Amygdala (tissue), 56 donors: ENCODE measurements at places on chromosomes 2 and 18.

DNA sequence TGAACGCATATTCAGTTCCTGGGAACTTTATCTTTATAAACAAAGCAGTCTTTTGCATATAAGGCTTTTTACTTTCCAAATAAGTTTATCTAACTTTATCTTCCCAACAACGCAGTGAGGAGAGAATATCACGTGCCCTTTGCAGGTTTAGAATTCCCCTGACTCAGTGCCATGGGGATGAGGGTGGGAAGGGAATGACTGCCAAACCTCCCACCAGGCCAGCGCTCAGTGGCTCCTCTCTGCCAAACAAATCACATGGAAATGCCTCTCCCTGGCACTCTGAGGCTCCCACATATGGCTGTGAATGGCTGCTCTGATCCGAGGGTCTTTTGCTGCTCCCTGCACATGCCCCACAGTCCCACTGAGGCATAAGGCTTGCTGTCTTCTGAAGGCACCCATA is 158.3 kb downstream of the DNAH6 start:
- DNase-seq = no peak

DNA sequence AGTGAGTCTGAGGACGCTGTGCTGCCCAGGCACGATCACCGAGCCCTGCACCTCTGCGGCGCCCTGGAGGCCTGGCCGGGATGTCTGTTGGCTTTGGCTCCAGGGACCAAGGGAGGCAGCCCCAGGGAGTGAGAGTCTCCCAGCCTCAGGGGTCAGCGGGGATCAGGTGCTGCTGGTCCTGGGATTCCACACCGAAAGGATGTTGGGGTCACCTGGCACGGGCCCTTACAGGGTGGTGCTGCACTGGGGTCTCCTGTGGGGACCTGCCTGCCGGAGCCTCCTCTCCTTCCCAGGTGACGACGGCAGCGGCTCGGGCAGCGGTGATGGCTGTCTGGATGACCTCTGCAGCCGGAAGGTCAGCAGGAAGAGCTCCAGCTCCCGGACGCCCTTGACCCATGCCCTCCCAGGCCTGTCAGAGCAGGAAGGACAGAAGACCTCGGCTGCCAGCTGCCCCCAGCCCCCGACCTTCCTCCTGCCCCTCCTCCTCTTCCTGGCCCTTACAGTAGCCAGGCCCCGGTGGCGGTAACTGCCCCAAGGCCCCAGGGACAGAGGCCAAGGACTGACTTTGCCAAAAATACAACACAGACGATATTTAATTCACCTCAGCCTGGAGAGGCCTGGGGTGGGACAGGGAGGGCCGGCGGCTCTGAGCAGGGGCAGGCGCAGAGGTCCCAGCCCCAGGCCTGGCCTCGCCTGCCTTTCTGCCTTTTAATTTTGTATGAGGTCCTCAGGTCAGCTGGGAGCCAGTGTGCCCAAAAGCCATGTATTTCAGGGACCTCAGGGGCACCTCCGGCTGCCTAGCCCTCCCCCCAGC is 30.5 kb downstream of the GPC1 start:
- no peak for DNase-seq

GRCh38 chr2:162243715-162244114 is 470 bp upstream of the FAP start:
- no peak for DNase-seq

GRCh38 chr2:232838406-232838874 is 31.6 kb upstream of the SNORC start:
- DNase-seq = no peak

GRCh38 chr2:30139131-30139870 is 7.5 kb upstream of the YPEL5 start:
- no peak for DNase-seq

GRCh38 chr2:164840930-164841718 is 499 bp downstream of the COBLL1 start:
- no peak for DNase-seq

- no peak for DNase-seq
Measured at GRCh38 chr2:198254536-198255090, 450.2 kb downstream of the PLCL1 start.

- DNase-seq = no peak
Measured at GRCh38 chr2:240884745-240885144, 11.2 kb downstream of the MAB21L4 start.

DNA sequence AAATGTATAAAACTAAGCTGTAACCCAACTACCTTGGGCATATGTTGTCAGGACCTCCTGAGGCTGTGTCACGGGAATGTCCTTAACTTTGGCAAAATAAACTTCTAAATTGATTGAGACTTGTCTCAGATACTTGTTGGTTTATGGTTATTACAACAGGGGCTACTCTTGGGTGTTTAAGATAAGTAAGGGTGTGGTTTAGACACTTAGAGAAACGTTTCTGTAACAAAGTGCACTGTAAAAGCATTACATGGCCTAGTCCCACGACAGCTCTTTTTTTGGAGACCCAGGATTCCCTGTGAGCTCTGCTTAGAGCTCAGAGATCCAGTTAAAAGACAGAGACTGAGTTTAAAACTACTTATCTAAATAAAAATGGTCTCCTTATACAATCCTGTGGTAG is 32.3 kb upstream of the LIPG start:
- DNase-seq = no peak

DNA sequence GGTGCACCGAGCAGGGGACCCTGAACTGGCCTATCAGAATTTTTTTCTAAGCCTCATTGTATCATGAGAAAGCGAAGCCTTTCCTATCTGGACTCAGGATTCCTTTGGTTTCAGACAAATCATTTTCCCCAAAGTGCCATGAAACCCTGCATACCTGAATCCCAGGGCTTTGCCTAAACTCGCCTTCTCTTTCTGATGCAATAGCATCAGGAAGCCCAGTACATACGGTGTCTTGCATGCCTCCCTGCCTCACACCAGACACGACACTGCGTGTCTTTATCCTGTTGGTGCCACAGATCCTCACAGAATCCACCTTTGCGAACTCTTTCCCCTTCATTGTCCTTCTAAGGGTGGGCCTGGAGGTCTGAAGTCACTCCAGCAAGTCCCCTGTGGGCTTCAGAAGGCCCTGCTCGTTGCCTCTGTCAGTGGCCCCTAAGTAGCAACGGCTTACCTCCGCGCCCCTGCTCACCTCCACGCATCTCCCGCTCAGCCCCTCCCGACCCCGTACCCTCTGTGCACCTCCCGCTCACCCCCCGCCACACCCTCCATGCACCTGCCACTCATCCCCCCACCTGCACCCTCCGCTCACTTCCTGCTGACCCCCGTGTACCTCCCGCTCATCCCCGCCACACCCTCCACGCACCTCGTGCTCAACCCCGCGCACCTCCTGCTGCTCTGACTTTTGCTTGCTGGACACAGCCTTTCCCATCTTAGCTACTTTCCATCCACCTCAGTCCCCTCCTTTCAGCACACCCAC is 83.4 kb downstream of the TPGS2 start:
- no peak for DNase-seq

- DNase-seq = no peak
Measured at GRCh38 chr2:121862286-121862685, 106.8 kb downstream of the TSN start.

GRCh38 chr2:181164699-181165098 is 184.3 kb downstream of the UBE2E3 start:
- DNase-seq = no peak

- DNase-seq = no peak
Measured at GRCh38 chr2:81299841-81300240, 995.3 kb upstream of the LRRTM1 start.

GRCh38 chr2:128302011-128302743 is 16.5 kb downstream of the HS6ST1 start:
- no peak for DNase-seq

GRCh38 chr2:50014168-50014567 is 859.9 kb upstream of the FSHR start:
- no peak for DNase-seq
